Stimulated activated CD8-positive, alpha-beta memory T cell treated with anti-CD3 and anti-CD28 coated beads, Interleukin-4, amount 100 ng/mL, for 48 hours (primary cell): ENCODE measurements at places on chromosomes 16 and 17.

- no peak for DNase-seq
Observed at GRCh38 chr16:85650135-85650843, 37.2 kb downstream of the GSE1 start.

DNA sequence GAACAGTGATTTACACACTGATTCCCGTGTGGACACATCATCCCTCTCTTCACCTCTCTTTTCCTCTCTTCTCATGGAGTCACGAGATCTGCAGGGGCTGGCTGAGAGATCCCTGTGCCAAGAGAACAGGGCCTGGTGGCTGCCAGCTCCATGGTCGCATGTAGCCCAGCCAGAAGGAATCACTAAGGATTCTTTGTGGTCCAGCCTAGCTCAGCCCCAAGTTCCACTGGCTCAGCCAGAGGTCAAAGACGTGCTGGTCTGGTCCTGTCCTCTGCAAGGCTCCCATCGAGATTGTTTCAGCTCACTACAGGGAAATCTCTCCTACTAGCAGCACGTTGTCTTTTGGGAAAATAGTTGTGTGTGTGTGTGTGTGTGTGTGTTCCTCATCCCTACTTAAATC is 66.4 kb downstream of the NDEL1 start:
- DNase-seq = no peak

DNA sequence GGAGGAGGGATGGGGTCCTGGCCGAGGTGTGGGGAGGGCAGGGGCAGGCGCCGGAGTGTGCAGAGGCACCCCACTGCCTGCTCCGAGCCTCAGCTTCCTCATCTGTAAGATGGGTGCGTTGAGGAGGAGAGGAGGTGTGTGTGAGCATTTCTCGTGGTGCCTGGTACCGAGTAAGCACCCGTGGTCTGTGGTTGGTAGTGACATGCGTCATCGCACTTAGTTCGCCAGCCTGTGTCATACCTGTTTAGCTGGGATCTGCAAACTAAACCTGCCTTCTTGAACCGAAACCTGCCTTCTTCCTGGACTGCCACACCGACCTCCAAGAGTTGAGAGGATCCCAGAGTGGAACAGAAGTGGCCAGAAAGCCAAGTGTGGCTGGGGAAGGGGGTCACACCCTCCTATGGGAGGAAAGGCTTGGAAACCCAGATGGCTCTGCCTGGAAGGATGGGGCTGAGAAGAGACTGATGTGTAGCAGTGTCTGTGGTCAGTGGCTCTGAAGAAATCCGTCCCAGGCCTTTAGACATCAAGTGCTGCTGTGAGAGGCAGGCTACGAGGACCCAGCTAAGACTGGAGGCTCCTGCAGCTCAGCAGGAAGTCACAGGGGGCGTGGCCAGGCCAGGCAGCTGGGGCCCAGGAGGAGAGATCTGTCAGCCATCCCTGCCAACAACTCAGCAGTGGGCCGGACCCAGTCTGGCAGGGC is 162.6 kb upstream of the PLCG2 start:
- peak; percentile 83 for DNase-seq

DNA sequence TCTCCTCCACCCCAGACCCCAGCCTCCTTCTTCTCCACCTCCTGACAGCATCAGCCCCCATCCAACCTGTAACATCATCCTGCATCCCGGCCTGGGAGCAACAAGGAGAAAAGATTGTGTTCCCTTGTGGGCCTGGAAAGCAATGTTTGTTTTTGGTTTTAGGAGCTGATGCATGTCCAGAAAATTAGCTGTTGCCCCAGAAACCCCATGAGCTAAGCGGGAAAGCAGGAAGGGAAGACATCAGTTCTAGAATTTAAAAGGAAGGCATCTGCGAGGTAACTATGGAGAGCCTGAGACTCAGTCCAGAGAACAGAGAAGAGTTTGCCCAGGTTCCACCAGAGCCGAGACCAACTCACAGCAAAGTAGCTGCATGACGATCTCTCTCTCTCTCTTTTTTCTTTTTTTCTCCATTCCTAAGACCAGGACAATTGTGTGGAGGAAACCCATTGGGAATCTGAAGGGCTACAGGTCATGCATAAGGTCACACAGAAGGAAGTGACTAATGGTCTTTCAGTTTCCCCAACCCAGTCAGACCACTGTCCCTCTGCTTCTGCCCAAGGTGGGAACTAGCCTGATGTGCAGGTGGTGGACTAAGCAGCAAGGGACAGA is 124.4 kb downstream of the SLC39A11 start:
- no peak for DNase-seq
